ENCODE measurements at places on chromosomes 7 and 10. TPM values are rescaled to one million over a fixed set of nuclear protein-coding genes. Genes with fewer than 3 reads are reported as not detected.

Gene FAM237B
- not detected for polyA plus RNA-seq

Gene CPA1
- 3.5 TPM for polyA plus RNA-seq

- peak; percentile 67 for DNase-seq
Measured at GRCh38 chr7:75971961-75972763, 22.2 kb downstream of the TMEM120A start.

DNA sequence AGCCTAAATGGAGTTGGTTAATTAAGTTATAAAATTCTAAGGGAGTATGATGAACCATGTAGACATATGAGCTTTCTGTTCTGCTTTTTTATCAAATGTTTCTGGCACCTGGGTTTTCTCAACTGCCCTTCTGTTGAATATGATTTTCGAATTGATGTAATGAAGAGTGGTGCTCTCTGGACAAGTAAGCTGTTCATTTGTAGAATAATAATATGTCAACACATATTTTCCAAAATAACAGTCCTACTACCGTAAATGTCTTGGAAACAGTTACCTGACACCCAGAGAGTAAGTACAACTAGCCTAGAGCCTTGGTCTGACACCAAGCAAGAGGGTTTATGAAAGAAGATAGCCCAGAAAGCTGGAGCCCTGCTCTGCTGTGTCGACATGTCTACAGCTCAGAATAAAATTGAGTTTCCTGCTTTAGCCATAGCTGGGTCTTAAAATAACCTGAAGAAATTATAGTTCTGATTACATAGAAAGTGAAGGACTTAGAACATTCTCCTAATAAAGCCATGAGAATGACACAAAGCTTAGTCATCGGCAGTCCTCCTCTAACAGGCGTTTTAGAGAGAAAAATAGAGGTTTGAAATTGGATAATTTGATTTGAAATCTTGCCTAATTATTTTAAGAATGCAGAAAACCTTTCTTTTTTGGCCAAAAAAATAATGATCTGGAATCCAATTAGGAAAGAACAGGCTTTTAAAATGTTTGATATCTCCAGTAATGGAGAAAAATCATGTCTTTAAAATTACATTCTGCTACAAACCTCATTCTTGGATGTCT is 25.1 kb downstream of the HDAC9 start:
- no peak for DNase-seq

GRCh38 chr10:60870416-60870728 is 73.6 kb downstream of the RHOBTB1 start:
- DNase-seq, result no peak

DNA sequence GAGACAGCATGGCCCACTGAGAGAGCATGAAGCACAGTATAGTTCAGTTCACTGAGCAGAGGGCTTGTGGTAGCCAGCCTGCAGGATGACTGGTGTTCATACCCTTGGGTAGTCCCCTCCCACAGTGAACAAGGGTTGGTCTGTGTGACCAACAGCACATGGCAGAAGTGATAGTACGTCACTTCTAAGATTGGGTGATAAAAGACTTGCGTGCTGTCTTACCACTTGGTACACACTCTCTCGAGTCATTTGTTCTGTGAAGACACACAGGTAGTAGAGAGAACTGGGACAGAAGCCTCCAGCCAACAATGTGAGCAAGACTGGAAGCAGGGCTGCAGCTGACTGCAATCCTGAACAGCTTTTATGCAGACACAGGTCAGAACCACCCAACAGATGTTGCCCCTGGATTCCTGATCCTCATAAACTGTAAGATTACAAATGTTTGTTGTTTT is 14.6 kb downstream of the EPC1 start:
- DNase-seq, result no peak

- peak; percentile 71 for DNase-seq
Measured at GRCh38 chr7:92880212-92881090, 44.1 kb upstream of the CDK6 start.

- no peak for DNase-seq
Measured at GRCh38 chr7:156932006-156932405, 17.5 kb upstream of the NOM1 start.

GRCh38 chr7:83486957-83487356 is 162.0 kb downstream of the SEMA3E start:
- DNase-seq, result no peak

Gene CDH23
- polyA plus RNA-seq, result 0.05 TPM

Gene POT1
- polyA plus RNA-seq, result 10.0 TPM

Gene HOXA5
- not detected for polyA plus RNA-seq

GRCh38 chr10:12841826-12842225 is 159.7 kb downstream of the CCDC3 start:
- DNase-seq, result no peak

Gene SEMA4G
- 7.0 TPM for polyA plus RNA-seq

DNA sequence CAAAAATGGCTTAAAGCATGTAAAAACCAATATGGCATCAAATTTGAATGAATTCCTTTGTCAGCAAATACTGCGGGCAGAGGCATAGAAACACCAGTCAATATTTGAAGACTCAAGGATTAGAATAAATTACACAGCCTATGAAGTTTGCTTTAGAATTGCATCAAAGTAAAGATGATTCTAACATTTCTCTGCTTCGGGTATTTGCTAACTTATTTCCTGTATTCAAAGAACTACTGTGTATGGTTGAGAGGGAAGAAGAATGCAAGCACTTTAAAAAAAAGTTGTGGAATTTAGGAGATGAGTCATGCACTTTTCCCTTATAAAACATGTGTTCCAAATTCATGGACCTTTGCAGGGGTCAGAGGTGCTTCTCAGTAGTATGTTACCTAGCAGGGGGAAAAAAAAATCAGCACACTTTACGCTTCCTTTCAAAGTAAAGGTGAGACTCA is 90.1 kb downstream of the PIP4K2A start:
- no peak for DNase-seq

Gene CYP26A1
- polyA plus RNA-seq, result 1.2 TPM

DNA sequence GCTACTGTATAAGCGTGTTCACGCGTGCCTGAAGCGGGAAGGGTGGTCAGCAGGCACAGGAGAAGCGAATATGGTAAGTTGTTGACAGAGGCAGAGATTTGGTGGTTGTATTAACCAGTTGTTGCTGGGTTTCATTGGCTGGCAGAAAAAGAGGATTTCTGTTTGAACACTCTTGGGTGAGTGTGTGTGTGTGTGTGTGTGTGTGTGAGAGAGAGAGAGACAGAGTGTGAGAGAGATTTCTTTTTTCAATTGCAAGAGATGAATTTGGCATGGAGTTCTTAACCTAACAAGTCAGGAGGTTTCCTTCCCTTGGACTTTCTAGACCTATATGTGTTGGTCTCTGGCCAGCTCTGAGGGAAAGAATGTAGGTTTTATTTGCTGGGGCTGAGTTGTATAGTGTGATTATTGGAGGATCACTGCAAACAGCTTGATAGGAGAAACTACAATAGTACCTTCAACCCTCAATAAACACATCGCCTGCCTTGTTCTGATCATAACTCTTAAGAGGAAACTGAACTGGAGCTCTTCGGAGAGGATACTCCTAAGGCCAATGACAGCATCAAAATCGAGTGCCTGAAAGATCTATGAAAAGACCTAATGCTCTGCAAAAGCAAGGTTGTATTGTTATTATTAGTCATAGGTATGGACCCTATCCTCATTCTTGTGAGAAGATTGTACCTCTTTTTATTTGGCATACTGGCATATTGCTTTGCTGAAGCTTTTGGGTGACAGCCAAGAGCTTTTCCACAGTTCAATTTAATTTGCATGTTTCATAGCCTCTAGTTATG is 1.2 kb downstream of the MCU start:
- peak; percentile 19 for DNase-seq

- peak; percentile 69 for DNase-seq
Measured at GRCh38 chr10:5585517-5586206, 60.9 kb downstream of the CALML3 start.

GRCh38 chr10:70051848-70052247 is 798 bp upstream of the MACROH2A2 start:
- DNase-seq, result no peak

DNA sequence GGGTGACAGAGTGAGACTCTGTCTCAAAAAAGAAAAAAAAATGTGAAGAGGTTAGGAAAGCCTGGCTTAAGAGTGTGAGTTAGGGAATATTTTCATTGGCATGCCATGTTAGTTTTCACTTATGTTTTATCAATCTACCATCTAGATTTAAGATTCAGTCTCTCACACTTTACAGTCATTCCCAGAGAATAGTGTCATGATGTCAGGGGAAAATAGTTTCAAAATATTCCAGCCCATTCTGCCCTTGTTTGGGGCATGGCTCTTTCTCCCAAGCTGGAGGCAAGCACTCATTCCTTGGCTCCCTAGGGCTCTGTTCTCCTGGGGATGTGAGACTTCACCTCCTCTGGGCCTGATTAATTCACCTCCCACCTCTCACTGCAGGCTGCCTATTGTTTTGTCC is 331.5 kb downstream of the CXCL12 start:
- no peak for DNase-seq

DNA sequence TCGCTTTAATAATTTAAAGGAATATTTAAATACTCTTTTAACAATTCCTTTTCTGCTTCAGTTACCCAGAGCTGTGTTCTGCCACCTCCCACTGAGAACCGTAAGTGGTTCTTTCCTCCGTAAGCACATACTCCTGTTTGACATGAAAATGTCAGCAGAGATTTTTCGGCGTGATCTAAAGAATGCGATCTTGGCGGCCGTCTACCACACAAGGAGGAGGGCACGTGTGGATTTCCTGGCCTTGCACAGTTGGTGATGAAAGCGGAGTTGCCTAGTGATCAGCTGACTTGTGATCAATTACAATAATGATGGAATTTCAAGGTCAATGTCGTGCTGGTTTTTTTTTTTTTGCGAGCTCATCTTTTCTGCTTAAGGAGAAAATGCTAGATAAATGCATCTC is 35.6 kb upstream of the INSIG1 start:
- DNase-seq, result no peak

DNA sequence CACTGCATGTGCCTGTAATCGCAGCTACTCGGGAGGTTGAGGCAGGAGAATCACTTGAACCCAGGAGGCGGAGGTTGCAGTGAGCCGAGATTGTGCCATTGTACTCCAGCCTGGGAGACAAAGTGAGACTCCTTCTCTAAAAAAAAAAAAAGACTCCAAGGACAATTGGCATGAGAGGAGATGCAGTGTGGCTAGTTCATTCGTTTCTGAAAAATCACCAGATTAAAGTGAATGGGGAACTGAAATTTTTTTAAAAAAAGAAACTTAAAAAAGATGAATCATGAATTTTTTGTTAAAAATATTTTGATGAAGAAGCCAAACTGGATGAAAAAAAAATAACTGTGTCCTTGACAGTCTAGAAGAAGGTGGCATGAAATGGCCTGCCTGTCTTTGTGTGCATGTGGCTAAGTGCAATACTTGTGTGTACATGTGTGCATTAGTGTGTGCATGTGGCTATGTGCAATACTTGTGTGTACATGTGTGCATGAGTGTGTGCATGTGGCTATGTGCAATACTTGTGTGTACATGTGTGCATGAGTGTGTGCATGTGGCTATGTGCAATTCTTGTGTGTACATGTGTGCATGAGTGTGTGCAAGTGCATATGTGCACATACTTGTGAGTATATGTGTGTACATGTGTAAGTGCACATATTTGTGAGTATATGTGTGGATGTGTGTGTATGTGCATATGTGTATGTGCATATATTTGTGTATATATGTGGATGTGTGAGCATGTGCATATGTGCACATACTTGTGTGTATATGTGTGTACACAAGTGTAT is 391.7 kb upstream of the KLF6 start:
- DNase-seq, result no peak

- no peak for DNase-seq
Measured at GRCh38 chr7:25254604-25255003, 26.3 kb upstream of the NPVF start.

GRCh38 chr10:31268444-31269303 is 50.3 kb upstream of the ZEB1 start:
- no peak for DNase-seq

- no peak for DNase-seq
Measured at GRCh38 chr7:105438254-105438653, 49.5 kb upstream of the SRPK2 start.

Gene GNG11
- 21.3 TPM for polyA plus RNA-seq

Gene MOGAT3
- polyA plus RNA-seq, result not detected

GRCh38 chr10:119025336-119025735 is 4.2 kb upstream of the NANOS1 start:
- peak; percentile 32 for DNase-seq

GRCh38 chr10:48523820-48524758 is 80.8 kb downstream of the ARHGAP22 start:
- DNase-seq, result peak; percentile 33

DNA sequence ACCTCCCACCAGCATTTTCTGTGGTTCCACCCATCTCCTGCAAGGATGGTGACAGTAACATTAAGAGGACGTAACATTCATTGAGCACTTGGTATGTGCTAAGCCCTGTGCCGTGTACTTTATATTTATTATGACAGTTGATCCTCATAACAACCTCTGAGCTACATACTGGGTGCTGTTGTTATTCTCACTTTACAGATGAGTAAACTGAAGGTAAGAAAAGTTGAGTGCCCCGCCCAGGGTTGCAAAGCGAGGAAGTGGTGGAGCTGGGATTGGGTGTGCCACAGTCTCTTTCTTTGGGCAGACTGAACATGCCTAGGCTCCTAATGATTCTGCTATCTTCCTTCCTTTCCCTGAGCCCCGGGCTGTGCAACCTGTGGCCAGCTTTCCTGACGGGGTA is 107.4 kb downstream of the SH3PXD2A start:
- DNase-seq, result no peak

DNA sequence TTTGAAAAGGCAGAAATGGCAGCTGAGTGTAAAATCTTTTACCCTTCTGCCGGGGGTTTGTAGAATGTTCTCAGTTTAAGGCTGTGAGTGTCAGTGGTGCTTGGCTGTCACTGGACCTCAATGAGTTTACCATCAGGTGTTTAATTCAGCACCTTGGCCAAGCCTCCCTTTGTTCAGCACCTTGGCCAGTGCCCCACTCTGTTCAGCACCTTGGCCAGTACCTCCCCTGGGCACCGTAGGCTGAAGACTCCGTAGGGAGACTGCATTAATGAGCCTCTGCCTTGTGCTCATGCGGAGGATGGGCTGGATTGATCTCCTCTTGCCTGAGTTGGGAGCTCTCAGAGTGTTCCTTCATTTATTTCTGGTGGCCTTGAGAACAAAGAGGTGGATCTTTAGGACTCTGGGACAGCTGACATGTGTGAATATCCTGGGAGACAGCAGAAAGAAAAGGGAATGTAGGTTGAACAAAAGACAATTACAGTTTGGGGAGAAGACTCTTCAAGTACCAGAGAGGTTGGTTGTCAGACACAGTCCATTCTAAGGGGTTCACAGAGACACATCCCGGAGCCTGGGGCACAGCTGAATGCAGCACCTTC is 1.6 kb downstream of the FAM24A start:
- peak; percentile 81 for DNase-seq
